ENCODE measurements at places on chromosomes 7 and 10.

- no peak for DNase-seq
Measured at GRCh38 chr10:19169684-19170083, 121.1 kb downstream of the MALRD1 start.

DNA sequence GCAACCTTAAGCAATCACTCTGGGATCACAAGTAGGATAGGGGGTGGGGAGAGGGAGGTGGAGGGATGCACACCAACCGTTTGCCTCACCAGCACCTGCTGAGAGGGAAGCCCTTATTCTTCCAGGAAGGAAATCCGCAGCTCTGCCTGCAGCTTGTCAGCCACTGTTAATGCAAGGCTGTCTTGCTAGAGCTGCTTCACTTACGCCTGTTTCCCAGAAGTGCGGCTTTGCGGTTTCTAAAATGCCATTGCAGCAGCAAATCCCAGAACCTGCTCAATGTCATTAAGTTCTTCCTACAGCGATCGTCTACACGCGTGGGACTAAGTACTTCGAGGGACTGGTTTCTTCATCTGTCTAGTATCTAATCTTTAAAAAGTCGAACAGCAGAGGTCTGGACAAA, 191.1 kb downstream of the ZMYND11 start:
- no peak for DNase-seq

DNA sequence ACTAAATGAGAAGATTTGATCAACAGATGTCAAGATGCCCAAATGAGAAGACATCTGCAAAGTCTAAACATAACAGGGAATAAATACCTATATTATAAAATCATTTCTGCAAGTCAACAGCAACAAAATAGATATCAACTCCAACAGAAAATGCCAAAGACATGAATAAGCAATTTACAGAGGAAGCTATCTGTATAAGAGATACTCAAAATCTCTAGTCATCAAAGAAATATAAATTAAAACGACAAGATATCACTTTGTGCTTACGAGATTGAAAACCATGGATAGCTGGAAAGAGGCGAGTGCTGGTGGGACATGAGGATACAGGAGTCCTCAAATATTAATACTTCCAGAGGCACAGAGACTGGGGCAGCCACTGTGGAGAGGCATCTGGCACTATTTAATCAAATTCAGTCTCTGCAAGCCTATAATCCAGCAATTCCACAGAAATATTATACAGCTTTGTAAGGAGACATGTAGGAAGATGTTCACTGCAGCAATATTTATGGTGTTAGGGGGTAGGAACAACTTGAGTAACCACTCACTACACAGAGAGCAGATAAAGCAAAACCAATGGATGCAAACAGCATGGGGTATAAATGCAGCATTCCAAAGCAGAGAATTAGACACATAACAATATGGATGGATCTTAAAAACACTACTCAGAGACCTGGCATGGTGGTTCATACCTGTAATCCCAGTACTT, 4.8 kb downstream of the DNMBP start:
- DNase-seq: no peak

GRCh38 chr10:74419958-74420375, 268.9 kb downstream of the ADK start:
- no peak for DNase-seq

DNA sequence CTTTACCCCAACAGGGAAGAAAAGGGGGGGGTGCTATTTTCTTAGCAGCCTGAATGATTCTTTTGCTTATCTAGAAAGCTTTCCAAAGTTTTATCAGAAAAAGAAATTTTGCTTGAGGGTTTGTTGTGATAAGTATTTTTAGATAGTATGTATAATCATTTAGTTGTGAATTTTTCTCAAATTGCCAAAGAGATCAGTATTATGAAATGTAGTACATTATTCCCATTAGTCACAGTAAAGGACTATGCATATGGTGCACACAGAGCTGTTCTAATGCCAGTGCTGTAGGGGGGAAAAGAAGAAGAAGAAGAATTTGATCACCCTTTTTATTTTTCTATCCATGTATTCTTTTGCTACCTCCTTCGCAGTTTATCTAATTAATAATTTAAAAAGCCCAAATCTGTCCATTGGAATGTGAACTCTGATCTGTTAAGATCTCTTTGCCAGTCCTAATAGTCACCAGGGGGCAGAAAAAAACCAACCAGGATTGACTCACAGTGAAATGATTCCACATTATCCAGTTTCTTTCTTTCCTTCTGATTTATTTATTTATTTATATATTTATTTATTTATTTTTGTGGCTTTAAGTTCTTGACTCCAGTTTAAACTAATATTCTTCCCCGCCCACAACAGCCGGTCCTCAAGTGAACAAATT, 4.7 kb downstream of the RBM20 start:
- no peak for DNase-seq

DNA sequence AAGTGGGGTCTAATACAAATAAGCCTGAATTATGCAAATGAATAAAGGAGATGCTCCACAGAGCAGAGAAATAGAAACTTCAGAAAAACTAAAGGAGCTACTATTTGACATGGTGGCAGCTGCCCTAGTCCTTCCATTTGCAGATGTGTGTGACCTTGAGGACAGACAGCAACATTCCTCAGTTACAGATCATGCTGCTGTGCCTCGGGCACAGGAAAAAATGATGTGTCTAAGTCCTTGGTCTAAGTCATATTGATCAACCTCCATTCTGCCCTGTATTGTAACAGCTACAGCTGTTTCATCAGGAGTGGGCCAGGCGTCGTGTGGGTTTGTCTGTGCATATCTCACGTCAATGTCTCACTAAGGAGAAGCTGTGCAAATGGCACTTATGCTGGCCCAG, 710.4 kb downstream of the TNS3 start:
- no peak for DNase-seq

DNA sequence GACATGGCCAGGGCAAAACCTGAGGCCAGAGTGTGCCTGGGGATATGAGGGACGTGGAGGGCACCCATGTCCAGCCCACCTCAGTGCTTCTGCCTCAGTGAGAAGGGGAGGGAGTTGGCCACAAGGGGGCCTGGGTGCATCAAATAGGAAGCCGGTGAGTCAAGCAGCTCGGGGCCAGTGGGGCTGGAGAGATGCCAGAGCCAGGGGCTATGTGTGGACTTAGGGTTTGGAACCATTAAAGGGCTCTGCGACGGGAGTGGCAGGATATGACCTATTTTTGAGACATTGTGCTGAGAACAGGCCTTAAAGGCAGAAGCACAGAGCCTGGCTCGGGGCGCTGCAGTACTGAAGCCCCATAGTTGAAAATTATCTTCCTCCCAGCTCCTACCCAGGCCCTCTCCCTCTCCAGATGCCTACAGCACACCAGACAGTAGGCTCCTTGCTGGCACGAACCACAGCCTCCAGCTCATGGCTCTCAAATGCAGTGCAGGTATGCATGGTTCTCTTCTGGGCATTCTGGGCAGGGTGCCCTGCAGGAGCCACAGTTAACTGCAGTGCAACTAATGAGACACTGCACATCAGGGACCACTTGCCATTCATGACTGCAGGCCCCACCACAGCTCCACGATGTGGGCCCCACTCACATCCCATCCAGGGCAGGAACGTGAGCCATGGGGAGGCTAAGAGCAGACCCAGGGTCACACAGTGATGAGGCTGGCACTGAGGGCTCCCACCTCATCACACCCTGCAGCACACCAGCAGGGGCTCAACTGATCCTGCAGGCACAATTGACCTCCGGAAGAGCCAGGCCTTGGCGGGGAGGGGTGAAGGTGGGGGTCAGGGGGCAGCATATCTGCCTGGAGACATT, 7.2 kb upstream of the PGAM2 start:
- peak; percentile 86 for DNase-seq

- no peak for DNase-seq
Measured at GRCh38 chr10:121243609-121244241, 354.5 kb downstream of the FGFR2 start.

DNA sequence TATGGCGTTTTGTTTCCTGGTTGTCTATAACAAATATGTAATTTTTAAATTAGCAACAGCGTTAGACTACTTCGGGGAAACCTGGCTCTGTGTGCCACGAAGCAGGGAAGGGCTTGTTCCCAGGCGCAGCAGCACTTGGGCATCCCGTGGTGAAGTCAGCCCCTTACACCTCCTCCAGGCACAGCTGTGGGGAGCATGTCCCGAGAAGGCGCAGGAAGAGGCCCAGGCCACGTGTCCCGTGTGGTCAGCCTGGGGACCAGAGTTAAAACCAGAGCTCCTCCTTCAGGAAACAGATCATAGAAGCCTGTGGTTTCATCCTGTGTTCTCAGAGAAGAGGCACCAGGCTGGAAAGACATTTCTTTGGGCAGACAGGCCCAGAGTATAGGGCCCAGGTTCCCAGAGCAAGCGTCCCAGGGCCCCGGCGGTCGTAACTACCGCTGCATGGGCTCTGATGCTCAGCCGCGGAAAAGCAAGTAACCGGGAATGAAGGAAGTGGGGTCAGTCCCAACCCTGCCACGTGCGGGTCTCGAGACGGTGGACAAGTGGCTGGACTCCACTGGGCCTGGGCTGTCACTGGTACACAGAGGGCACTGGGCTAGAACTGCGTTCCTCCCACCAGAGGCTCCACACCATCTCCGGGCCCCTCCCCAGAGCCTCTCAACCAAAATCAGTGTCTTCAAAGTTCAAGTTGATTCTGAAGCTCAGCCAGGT, 7.1 kb downstream of the NUDT1 start:
- DNase-seq: no peak

DNA sequence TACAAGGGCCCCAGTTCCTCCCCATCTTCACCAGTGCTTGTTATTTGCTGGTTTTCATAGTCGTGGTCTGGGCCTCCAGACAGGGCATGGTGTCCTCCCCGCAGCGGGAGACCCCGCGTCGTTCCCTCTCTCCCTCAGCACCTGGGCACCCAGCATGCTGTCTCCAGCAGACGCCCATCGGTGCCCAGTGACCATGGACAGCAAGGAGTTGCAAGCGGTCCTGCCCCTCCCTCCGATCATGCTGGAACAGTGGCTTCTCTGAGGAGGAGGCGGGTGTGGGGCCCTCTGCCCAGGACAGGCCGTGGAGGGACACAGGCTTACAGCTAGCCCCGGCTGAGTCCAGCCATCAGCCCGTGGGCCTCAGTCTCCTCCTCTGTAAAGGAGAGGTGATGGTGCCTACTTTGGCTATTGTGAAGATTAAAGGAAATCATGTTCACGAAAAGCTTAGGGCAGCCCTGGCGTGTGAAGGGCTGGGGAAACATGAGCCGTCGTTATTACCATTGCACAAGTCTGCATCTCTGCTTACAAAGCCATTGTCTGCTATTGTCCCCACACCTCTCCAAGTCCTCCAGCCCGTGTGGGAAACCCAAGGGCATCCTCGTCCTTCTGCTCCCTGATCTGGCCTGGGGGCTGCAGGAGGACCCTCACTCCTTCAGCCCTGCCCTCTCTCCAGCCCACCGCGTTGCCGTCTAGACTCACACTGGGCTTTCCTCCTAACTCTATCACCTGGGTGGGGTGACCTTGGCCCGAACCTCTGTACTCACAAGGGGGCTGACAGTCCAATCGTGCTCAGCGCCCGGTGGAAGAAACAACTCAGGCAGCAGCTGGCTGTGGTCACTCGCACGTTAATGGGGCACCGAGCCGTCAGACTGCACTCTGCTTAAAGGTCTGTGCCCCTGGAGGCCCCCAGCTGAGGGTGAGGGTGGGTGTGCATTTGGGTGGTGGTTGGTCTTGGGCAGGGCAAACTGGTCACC, 29.9 kb downstream of the EN2 start:
- no peak for DNase-seq

DNA sequence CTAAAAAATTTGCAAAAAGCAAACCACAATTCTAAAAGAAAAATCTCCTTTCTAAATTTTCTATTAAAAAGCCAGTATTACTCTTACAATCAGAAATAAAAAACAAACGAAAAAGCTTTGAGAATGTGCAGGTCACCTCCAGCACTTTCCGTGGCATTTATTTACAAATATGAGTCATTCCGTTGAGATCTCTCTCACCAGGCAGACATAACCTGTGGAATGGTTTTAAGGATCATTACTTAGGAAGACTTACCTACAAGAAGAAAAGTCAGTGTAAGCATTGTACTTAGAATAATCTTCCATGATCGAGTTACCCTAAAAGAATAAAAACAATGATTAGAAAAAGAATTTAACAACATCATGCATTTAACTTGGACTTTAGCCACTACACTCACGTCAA, 3.3 kb downstream of the SUN3 start:
- DNase-seq: no peak

GRCh38 chr10:64379898-64380297, 858.7 kb downstream of the REEP3 start:
- peak; percentile 43 for DNase-seq

DNA sequence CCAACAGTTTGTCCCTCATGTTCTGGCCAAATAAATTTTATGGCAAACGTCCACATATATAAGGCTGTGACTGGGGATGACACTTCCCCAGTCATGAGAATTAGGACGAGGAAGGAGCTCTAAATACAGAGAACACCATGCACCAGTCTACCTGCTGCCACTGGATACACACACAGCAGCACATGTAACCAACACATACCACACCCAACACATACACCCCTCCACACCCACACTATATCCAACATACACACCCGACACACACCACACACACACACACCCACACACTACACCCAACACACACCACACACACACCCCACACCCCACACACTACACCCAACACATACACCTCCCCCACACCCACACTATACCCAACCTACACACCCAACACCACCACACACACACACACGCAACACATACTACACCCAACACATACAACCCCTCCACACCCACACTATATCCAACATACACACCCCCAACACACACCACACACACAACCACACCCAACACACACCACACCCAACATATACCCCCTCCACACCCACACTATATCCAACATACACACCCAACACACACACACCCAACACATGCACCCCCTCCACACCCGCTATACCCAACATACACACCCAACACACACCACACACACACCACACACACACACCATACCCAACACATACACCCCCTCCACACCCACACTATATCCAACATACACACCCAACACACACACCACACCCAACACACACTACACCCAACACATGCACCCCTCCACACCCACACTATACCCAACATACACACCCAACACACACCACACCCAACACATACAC, 74.1 kb downstream of the HIPK2 start:
- DNase-seq: no peak

GRCh38 chr7:42574685-42575084, 337.2 kb downstream of the C7orf25 start:
- no peak for DNase-seq
